ENCODE measurements at places on chromosomes 13 and 19.
A peak's percentile ranks its signal among the peaks of the same experiment; 100 is the strongest.

DNA sequence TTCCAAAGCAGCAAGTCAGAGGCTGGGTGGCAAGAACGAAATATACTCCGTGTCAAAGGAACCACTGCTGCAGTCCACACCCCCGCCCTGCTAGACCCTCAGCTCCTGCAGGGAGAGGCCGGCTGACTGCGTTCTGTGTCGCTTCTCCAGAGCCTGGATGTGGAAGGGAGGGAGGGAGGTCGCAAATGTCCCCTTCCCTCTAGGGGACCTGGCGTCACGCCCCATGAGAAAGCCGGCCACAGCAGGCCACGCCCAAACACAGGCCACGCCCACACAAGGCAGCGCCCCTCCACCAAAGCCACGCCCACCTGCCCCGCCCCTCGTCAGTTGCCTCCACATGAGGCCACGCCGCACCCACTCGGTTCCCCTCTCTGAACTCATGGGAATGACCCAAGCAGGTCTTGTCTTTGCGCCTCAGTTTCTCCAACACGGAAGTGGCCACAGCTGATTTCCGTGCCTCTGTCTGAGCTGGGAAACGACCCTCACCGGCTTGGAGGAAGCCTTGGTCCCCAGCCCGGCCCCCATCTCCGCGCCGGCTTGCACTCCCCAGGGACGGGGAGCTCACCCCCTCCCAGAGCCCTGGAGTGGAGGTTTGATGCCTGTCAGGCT is 38.4 kb upstream of the TCF3 start:
- peak; percentile 29 for DNase-seq

- no peak for DNase-seq
Observed at GRCh38 chr19:33226550-33227241, 1.0 kb upstream of the SLC7A10 start.

DNA sequence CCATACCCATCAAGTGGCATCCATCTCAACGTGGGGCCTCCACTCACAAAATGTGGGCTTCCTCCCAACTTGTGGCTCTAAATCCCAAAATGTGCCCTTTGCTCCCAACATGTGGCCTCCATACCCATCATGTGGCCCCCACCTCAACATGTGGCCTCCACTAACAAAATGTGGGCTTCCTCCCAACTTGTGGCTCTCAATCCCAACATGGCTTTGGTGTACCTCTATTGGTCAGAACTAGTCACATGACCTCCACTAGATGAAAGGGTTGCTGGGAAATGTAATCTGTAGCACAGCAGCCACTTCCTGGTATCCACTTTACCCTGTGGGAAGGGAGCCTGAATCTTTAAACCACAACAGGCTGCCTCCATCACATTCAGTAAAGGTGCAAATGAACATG is 10.1 kb upstream of the ACER1 start:
- no peak for DNase-seq

DNA sequence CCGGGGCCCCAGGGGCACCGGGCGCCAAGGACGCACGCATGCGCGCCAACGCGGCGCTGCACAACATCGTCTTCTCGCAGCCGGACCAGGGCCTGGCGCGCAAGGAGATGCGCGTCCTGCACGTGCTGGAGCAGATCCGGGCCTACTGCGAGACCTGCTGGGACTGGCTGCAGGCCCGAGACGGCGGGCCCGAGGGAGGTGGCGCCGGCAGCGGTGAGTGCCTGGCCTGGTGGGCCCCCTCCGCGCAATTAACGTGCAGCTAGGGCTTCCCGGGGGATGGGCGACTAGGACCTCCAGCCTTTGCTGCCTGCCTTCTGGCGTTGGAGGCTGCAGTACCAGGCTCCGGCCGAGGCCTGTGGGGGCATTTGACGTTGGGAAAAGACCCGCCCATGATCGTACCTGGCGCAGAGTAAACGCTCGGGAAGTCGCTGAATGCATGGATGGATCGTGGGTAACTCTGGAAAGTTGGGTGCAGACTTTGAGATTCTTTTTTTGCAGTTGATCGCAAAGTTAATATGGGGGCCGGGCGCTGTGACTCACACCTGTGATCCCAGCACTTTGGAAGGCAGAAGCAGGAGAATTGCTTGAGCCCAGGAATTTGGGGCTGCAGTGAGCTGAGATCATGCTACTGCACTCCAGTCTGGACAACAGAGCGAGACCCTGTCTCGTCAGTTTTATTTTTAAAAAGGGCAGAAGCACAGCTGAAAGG is 7.3 kb downstream of the APC2 start:
- no peak for DNase-seq

GRCh38 chr19:18881491-18881890 is 14.5 kb downstream of the CERS1 start:
- no peak for DNase-seq

- DNase-seq, result no peak
Observed at GRCh38 chr13:76160961-76161925, 525.1 kb downstream of the LMO7 start.

DNA sequence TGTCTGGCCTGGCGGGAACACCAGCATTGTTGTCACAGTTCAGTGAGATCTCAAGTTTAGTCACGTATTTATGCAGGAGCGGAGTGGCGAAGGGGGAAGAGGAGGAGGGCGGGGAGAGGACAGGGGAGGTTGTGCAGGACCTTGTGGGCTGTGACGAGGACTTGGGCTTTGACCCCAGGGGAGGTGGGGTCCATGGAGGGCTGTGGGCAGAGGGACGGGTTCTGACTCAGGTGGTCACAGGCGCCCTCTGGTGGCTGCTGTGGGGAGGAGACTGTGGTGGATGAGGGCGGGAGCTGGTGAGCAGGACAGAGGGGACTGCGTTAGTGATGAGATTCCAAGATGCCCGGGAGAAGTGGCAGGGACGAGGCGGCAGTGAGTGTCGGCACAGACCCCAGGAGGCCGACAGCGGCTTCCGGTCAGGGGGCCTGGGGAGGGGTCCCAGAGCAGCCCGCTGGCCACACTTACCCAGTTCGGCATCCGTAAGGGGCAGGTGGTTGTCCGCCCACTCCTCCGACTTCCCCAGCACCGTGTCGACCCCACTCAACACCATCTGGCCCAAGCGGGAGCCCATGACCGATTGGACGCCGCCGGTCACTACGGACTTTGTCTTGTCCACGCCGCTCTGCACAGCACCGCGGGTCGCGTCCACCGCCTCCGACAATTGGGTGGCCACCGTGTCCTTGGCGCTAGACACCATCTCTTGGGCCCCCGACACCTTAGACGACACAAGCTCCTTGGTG is 15.7 kb downstream of the PLIN3 start:
- DNase-seq, result peak; percentile 35

DNA sequence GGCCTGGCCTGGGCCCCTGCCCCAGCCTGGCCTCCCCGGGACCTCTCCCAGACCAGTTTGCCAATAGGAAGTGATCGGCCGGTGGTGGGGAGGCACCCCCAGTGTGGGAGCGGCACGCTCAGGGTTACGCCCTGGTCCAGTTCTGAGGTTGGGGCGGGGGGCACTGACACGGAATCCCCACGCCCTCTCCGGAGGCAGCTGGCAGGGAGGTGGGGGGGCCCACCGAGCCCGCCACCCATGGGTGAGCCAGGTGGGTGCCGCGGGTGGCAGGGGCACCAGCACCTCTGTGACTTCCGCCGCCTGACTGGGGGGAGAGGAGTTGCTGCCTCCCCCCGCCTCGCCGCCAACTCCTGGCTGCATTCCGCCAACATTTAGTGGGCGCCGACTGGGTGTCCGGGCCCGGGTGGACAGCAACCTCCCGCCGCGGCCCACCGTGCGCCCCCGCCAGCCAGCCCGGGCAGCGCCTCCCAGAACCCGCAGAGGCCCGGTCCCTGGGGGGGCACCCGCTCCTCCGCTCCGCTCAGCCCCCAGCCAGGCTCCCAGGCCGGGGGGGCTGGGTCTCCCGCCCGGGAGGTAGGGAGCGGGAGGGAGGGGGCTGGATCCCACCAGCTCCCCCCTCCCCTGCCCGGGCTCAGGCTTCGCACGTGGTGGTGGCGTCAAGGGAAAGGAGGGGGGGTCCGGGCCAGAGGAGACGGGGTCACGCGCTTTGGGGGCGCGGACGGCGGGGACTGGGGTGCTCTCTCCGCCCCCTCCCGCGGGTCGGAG is 2.0 kb downstream of the ZBTB7A start:
- DNase-seq, result no peak

DNA sequence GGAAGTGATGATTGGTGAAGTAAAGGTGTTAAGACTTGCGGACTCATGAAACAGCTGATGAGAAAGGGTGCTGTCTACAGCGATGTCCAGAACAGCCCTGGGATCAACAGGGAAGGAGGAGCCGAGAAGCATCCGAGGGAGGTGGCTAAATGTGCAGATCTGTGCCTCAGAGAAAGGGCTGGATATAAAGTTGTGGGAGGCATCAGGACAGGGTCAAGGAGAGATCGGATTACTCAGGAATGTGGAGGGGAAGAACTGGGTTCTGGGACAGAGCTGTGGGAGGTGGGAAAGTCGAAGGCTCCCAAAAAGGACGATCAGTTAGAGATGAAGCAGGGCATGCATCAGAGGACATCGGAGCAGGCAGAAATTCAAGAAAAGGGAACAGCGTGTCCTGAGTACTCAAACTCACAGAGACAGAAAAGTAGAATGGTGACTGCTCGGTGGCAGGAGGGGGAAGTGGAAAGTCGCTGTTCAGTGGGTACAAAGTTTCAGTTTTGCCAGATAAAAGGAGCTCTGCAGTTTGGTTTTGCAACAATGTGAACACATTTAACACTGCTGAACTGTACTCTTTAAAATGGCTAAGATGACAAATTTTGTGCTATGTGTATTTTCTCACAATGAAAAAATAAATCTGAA is 1.9 kb downstream of the SIGLEC14 start:
- no peak for DNase-seq

- DNase-seq, result no peak
Observed at GRCh38 chr19:41936416-41936850, 8.2 kb upstream of the ERFL start.

DNA sequence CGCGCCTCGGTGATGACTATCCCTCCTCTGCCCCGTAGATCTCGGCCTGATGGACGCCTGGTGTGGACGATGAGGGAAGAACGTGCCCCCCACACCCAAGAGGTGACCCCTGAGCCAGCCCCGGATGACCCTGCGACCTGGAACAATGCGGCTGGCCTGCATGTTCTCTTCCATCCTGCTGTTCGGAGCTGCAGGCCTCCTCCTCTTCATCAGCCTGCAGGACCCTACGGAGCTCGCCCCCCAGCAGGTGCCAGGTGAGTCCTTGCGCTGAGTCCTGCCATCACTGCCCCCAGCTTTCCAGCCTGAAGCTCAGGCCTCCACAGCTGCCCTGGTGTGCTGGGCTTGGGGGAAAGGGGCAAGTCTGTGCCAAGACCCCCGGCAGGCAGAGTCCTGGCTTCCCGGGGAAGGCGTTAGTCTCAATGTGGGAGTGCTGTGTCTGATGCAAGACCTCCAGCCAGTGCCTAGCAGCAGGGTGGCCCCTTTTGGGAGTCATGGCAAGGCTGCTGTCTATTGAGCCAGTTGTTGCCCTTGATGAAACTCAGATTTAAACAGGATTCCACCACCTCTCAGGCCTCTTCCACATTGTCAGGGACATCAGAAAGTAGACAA is 67.5 kb downstream of the CHST8 start:
- no peak for DNase-seq

DNA sequence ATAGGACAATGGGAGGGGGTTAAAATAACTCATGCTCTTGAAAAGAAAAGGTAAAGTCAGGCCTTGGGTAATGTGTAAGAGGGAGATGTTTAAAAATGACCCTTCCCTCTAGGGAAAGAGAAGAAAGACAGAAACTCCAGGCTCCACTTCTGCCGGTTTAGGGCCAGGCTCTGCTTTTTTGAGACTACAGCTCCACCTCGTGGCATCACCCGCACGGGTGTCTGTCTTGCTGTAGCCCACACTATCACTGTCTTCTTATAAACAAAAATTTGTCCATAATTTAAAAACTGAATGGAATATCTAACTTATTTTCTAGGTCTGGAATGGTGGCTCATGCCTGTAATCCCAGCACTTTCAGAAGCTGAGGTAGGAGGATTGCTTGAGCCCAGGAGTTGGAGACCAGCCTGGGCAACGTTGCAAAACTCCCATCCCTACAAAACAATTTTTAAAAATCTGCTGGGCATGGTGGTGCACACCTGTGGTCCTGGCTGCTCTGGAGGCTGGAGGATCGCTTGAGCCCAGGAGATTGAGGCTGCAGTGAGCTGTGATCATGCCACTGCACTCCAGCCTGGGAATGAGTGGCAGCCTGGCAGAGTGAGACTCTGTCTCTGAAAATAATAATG is 65.1 kb upstream of the GTF3A start:
- DNase-seq, result peak; percentile 76

- DNase-seq, result no peak
Observed at GRCh38 chr13:41587490-41587889, 130.1 kb downstream of the RGCC start.

GRCh38 chr13:33204130-33204927 is 81.2 kb downstream of the STARD13 start:
- DNase-seq, result no peak

GRCh38 chr13:27264648-27265047 is 6.0 kb upstream of the RASL11A start:
- DNase-seq, result no peak

- no peak for DNase-seq
Observed at GRCh38 chr19:5466072-5466471, 10.9 kb downstream of the ZNRF4 start.

DNA sequence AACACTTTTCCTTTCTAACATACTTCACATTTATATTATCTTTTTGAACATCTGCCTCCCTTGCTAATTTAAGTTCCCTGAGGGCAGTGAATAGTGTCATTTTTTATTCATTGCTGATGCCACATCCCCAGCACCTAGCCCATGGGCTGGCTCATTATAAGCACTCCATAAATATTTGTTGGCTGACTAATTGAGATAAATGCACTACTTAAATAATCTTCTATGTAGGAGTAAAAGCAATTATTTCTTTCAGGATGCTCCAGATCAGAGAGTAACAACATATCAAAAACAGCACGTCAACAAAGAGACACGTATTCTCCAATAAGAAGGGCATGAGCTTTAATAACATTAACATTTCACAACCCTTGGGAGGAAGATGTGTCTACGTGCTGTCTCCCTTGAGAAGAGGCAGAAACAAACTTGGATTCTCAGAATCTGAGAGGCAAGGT is 228.2 kb downstream of the LHFPL6 start:
- DNase-seq, result no peak

DNA sequence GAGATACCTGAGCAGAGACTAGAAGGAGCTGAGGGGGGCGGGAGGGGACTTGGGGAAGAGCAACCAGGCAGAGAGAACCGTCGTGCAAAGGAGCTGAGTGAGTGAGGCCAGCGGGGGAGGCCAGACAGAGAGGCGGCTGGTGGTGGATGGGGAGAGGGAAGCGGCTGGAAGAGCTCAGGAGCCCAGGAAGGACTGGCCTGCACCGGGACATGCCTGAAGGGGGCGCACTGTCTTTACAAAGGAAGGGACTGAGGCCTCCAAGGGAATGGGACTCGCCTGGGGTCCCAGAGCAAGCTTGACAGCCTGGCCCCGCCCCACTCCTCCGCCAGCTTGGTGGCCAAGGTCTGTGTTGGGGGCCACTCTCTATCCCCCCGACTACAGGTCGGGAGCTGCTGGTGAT is 14.9 kb downstream of the ONECUT3 start:
- DNase-seq, result no peak

GRCh38 chr19:10008184-10008765 is 2.0 kb downstream of the COL5A3 start:
- DNase-seq, result no peak

GRCh38 chr13:97069050-97069815 is 75.0 kb upstream of the OXGR1 start:
- no peak for DNase-seq

GRCh38 chr19:38273499-38273898 is 9.1 kb downstream of the SPINT2 start:
- no peak for DNase-seq

GRCh38 chr19:49869484-49870308 is 2.3 kb upstream of the PNKP start:
- peak; percentile 97 for DNase-seq

All from COLO829 (cell line).